GM20000 (cell line): ENCODE measurements at places on chromosomes 16 and 17.

GRCh38 chr17:49957350-49957749, 11.6 kb upstream of the DLX4 start:
- no peak for DNase-seq

DNA sequence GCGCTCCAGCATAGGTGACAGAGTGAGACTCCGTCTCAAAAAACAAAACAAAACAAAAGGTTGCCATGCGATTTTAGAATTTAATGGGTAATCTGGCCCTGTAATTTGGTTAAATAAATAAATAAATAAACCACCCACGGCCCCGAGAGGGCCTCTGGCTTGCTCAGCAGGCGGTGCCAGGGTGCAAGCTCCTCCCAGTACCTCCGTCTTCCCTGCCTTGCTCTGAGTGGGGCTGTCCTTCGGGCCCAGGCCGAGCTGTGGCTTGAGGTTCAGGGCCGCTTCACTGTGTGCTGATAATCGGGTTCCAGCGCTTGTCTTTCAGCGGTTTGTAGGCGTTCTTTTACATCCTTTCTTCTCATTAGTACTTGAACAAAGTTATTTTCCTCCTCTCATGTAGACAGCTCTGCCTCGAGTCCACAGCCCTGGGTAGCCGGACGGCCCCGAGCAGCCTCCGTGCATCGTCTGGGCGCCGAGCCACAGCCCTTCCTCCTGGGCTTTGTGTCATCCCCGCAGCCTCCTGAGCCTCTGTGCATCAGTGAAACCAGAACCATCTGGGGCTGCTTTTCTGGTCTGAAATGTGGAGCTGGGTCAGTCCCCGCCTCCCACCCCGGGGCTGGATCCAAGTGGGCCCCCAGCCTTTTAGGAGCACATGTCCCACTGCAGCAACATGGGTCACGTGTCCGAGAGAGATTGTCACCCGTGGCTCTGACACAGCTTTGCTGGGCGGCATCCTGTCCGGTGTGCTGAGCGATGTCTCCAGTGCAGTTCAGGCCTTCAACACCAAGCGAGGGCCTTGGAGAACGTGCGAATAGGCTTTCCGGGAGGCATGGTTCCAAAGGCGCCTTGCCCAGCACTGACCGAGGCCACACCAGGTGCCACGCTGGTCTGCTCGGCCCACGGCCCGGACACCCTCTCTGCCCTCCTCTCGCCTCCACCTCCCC, 157.4 kb upstream of the CHMP6 start:
- DNase-seq: no peak

- no peak for DNase-seq
Observed at GRCh38 chr17:48001197-48001596, 30.3 kb downstream of the CDK5RAP3 start.

GRCh38 chr17:50517011-50517410, 8.8 kb downstream of the MYCBPAP start:
- no peak for DNase-seq

- DNase-seq: no peak
Observed at GRCh38 chr16:85583491-85584181, 29.5 kb upstream of the GSE1 start.

- no peak for DNase-seq
Observed at GRCh38 chr16:54657058-54657708, 273.5 kb upstream of the IRX5 start.

GRCh38 chr16:924806-925205, 46.0 kb downstream of the LMF1 start:
- DNase-seq: no peak

GRCh38 chr17:13016881-13017654, 759 bp downstream of the ELAC2 start:
- DNase-seq: no peak

DNA sequence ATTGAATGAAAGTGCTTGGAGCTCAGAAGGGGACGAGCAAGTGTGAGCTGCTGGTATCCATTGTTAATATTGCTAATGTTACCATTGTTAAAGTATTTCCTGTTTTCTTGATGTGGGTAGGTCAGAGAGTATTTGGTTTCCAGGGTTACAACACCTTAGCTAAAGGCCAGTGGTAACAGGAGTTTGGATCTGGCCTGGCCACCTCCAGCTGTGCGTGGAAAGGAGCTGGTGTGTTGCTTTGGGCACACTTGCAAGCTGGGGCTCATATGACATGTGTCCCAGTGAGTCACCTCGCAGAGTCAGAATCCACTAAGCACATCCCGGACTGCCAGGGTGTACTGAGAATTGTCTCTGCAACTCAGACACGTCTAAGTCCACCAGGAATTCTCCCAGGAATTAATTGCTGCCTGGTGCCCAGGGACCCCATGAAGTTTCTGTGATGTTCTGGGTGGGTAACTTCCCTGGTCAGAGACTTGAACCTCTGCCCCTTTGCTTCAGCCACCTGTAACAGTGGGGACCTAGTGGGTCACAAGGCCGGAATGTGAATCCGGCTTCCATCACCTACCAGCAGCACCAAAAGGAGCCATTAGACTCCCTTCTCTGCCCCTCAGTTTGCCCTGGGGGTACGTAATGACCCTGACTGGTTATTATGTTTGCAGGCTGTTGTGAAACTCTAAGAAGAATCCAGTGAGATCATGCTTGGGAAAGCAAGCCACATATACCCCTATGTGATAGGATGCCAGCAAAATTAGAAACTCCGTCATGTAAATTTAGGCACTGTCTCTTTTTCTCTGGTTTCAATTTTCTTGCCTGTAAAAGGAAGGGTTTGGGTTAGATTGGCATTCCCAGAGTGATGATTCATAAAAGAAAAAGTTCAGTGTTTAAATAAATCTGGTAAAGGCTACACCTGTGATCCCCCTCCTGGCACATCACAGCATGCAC, 12.8 kb downstream of the SLC6A2 start:
- no peak for DNase-seq

DNA sequence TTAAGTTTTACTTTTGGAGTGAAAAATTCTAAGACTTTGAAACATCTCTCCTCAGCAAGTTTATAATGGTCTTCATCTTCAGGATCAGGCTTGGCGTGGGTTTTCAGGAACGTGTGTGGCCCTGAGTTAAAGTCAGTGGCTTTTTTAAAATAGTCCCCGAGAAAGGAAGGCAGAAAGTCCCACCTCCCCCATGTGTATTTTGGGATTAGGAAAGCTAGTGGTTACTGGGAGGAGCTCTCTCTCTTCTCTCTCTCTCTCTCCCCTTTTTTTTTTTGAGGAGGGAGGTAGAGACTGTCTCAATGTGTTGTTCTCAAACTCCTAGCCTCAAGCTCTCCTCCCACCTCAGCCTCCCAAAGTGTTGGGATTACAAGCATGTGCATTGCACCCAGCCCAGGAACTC, 213.2 kb downstream of the IRX3 start:
- DNase-seq: no peak

GRCh38 chr17:13917634-13918033, 151.7 kb upstream of the COX10 start:
- no peak for DNase-seq

DNA sequence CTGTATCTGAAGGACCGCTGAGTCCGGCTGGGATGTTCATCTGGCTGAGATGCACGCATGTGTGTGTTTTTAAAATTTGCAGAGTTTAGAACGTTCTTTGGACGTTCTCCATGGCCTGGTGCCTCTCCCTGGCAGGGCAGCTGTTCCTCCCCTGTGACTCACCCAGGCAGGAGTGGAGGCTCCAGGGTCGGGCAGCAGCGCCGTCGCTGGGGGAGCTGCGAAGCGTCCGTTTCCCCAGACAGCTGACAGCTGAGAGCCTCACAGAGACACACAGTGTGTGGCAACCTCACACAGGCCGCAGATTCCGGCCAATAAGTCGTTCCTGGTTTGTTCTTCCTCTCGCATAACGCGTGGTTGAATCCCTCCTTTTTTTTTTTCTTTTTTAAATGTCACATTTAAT, 80.6 kb downstream of the OR1D5 start:
- DNase-seq: no peak

- no peak for DNase-seq
Observed at GRCh38 chr17:31392856-31393748, 1.6 kb downstream of the RAB11FIP4 start.

DNA sequence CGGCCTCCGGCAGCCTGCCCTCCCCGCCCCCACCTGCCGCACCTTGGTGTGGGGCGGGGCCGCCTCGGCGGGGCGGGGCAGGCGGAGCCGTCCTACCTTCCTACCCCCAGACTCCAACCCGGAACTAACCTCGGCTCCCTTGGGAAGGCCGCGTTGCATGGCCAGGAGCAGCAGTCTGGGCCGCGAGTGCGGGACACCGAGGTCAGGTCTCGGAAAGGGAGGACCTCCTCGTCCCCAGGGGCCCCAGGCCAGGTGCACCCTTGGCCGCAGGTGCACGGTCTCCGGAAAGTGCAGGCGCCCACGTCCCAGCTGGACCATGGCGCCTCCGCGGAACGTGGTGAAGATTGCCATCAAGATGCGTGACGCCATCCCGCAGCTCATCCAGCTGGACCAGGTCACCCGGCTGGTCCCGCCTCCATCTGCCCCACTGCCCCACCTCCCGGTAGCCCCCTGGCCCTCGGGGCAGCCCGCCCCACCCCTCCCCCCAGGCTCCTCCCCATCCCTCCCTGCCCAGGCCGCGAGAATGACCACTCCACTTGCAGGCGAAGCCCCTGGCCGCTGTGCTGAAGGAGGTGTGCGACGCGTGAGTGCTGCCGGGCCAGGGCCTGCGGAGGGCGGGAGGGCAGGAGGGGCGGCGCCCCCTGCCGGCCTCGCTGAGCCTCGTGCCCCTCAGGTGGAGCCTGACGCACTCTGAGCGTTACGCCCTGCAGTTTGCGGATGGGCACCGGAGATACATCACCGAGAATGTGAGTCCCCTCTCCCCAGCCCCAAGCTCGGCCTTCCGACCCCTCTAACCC, at the start of gene ELMO3:
Gene ELMO3, plus strand, starts transcription at position 121 of the 797 bp plus-strand sequence. Its CDS starts 196 bp downstream, at position 317.
- no peak for DNase-seq

DNA sequence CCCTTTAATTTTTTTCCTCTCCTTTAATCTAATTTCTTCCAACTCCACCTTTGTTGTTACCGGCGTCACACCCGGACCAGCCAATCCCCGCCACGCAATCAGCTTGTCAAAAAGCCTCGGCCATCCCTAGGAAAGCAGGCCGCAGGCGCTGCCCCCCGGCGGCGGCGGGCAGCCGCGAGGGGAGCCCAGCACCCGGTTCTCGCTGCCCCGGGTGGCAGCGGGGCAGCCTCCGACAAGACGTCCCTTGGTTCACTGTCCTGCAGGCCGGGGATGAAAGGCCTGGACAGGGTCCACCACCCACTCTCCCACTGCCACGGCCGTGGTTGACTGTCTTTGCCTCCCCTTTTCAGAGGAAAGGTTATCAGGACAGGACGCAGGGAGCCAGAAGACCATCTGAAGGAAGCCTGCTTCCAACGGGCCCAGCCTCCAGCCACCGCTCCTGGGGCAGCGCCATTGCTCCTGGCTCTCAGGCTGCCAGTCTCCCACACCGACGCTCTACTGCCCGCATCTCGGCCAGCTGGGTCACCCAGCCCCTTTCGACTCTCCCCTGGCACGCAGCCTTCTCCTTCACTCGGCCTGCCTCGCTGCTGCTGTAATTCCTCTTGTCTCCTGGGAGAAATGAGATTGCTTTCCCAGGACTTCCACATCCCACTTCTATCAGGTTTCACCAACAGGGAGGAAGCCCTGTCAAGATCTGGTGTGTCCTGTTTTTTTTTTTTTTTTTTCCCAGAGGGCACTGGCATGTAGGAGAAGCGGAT, 2.8 kb upstream of the UBTF start:
- DNase-seq: peak; percentile 86

DNA sequence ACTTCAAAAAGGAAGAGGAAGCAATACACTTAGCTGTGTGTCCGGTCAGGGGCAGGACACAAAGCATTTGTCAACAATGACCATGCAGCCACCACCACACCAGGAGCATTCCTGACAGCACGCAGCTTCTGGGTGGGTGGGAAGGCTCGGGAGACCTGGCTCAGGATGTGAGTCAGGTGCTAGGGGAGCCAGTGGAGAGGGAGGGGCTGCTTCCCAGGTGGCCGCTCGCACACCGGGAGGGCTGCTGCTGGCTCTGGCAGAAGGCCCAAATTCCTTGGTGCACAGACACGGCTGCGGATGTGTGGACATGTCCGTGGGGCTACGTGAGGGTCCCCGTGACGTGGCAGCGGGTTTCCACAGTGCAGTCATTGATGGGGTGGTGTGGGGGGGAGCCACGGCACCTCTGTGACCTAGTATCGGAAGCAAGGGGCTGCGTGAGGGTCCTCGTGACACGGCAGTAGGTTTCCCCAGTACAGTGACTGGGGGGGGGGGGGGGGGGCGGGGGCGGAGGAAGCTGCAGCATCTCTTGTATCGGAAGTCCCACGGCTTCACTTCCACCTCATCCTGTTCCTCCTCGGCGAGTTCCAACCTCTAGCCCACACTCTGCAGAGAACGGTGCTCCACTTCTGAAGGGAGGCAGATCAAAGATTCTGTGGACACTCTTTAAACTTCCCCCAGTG, 112.8 kb downstream of the ZNF778 start:
- no peak for DNase-seq

GRCh38 chr16:31461921-31462804, 2.9 kb downstream of the ARMC5 start:
- DNase-seq: no peak

GRCh38 chr17:13154398-13154797, 136.6 kb upstream of the ELAC2 start:
- no peak for DNase-seq

DNA sequence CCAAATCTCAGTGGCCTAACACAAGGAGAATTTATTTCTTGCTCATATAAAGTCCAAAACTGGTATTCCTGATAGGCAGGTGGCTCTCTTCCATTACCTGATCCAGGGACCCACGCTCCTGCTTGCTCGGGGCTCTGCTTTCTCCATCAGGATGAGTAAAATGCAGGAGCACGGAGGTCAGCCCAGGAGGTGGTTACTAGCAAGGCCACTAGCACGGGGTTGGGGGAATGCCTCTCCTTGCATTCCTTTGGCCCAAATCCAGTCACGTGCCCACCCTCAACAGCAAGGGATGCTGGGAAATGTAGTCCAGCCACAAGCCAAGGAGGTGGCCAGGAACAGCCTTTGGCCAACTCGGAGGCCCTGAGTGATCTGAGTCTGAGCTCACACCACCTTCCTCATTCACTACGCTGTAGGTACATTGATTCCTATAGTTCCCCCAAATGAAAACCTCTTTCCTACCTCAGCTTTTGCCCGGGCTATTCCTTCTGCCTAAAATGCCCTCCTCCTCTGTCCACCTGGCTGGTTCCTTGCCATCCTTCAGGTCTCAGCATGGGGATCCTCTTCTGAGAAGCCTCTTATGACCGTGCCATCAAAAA, 38.3 kb upstream of the HAPSTR1 start:
- DNase-seq: peak; percentile 31

GRCh38 chr17:48374650-48375230, 55.3 kb downstream of the SKAP1 start:
- peak; percentile 28 for DNase-seq

DNA sequence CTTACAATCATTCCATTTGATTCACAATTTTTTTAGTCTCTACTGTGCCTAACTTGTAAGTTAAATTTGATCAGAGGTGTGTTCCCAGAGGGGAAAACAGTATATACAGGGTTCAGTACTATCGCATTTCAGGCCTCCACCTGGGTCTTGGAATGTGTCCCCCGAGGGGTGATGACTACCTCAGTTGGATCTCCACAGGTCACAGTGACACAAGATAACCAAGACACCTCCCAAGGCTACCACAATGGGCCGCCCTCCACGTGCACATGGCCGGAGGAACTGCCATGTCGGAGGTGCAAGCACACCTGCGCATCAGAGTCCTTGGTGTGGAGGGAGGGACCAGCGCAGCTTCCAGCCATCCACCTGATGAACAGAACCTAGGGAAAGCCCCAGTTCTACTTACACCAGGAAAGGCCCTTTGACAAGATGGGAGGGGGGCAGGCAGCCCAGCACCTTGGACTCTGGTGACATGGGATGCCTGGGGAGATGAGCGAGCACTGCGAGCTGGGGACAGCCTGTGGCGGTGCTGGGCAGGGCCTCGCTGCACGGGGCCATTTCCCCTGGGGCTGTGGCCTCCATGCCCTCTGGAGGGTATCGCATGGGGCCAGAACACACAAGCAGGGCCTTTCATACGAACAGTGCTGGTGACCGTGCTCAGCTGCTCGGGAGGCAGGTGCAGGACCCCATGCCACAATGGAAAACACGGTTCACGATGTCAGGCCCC, 33.9 kb downstream of the PDIA2 start:
- no peak for DNase-seq
